ENCODE measurements at places on chromosomes 12 and 14.

DNA sequence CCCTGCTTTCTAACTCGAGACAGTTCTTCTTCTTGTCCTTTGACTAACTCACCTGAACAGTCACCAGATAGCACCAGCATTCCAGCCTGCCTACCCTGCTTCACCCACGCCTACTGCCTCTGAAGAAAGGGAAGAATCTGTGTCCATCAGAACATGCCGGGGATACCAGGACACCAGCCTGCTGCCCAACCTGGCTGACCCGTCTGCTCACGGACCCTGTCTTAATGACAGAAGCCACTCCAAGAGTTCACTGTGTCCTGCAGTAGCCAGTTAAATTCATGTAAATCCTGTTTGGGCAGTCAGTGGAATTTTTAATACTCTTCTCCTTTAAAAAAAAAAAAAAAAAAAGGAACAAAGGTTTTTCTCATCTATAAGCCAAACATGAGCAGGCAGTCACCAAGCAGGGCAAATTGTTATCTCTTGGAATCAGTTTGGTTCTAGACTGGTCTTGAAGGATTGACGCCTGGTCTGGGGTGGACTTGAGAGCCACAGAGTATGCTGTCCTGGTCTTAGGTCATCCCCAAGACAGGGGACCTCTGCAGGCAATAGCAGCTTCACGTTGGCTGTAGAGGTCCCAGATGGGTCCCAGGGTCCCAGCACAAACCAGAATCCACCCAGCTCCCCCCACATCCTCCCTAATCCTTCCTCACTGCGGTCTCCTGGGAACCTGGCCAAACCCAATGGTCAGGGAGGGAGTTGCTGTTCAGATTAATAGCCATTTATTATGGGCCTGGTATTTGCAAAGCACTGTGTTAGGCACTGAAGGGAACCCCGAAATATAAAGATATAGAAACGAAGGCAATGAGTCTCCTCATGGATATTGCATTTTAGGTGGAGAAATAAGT lies 181.1 kb upstream of the HIF1A start:
- no peak for DNase-seq

GRCh38 chr12:120225200-120225558 lies 24.3 kb upstream of the RPLP0 start:
- DNase-seq = no peak

DNA sequence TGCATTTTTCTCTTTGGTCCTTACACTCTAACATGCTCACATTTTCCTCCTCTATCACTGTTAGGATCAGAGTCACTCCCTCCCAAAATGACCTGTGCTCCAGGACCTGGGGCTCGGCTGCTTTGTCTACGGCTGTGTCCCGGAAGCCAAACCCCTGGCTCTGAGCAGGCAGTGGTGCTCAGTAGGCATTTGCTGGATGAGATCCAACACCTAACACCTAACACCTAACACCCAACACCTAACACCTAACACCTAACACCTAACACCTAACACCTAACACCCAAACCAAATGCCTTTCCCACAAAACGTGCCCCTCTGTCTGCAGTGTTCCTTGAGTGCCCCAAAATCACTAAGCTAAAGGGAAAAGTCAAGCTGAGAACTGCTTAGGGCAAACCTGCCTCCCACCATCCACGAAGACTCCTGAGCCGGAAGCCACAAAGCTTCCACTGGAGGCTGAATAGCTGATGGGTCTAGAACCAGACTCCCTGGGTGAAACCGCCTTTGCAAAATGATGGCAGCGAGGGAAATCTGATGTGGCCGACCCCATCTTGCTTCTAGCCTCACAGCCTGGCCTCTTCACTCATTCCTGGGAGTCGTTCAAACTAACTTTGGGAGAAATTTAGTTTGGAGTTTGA lies 29.2 kb downstream of the HSP90AA1 start:
- DNase-seq = no peak

DNA sequence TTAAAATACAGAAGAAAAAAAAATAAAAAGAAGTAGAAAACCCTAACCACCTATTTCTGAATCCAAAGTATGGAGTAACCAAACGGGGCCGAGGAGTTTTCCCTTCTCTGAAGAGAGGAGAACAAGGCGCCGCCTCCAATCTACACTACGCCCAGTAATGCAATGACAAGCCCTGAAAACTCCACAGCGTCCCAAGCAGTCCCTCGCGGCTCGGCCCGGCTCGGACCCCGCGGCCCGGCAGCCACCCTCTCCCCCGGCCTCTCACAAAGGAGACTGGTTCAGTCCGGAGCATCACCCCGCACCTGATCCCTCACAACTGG lies 371 bp downstream of the CHD8 start:
- no peak for DNase-seq

GRCh38 chr12:112939761-112940381 lies 1.6 kb downstream of the OAS3 start:
- DNase-seq = no peak

All from activated CD4-positive, alpha-beta T cell treated with anti-CD3 and anti-CD28 coated beads for 48 hours (primary cell).